ENCODE measurements at places on chromosomes 5 and 9.

GRCh38 chr9:93577975-93578682 lies 1.7 kb downstream of the PHF2 start:
- DNase-seq, result no peak

DNA sequence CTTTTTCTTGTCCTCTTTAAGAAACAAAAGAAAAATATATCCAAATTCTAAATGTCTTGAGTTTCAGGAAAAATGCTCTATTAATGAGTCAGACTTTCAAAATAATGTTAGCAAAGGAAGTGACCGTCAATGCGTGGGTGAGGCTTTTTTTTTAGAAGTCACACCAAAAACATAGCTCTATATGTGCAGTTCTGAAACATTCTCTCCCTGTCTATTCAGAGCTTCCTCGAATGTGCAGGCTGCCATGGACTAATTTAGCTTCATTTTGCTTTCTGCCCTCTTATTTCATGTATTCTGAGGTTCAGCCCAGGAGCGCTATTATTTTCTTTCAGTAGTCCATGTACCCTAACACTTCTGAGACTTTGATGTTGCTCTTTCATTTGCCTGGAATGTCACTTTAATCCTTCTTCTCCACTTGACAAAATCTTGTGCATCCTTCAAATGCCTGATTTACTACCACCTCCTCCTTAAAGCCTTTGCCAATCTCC lies 72.5 kb upstream of the RASA1 start:
- DNase-seq, result no peak

DNA sequence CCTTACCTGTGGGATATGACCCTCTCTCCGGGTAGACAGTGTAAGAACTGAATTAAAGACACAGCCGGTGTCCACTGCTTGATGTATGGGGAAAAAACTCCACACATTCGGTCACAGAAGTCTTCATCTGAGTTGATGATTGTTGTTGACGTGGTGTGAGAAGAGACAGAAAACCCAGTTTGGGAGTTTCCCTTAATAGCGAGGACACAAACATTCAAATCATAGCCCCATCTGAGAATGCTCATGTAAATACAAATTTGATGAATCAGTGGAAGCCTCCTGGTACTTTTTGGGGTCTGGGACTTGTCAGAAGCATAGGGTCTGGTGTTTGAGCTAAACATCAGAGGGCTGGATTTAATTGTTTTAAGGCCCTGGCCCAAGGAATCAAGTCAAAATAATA lies 11.0 kb downstream of the HAVCR1 start:
- DNase-seq, result no peak

GRCh38 chr5:115480271-115480670 lies 64.3 kb downstream of the FEM1C start:
- no peak for DNase-seq

DNA sequence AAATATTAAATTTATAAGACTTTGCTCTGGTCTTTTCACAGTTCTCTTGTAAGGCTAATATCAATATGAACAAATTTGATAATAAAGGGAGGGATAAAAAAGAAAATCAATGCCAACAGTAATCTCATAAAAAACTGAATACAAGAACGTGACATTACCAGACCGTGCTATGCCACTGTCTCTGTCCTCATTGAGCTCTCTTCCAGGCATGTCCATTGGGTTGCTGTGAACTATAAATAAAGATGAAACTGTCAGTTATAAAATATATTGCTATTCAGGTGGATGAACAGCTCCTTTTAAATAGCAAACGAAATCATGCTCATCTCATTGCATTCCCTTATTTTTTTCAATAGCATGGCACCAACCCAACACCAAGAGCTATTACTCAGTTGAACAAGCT lies 74.0 kb upstream of the RAPGEF6 start:
- no peak for DNase-seq

DNA sequence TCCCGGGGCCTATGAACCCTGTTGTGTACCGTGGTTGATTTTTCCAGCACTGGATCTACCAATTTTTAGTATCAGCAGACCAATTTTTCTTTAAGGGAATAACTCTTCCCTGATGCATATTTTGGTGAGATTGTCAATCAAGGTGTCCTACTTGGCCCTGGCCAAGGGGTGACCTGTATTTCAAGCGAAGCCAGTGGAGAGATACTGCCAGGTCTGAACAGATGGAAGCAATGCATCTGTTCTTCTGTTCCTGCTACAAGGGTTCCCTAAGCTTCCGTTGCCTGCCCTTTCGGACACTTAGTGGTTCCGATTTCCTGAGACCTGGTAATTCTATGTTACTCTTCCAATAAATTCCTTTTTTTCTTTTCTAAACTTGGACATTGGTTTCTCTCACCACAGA lies 37.3 kb downstream of the ADAM19 start:
- DNase-seq, result no peak
